Prostate gland (tissue), 2 donors: ENCODE measurements at places on chromosomes 6 and 20.

DNA sequence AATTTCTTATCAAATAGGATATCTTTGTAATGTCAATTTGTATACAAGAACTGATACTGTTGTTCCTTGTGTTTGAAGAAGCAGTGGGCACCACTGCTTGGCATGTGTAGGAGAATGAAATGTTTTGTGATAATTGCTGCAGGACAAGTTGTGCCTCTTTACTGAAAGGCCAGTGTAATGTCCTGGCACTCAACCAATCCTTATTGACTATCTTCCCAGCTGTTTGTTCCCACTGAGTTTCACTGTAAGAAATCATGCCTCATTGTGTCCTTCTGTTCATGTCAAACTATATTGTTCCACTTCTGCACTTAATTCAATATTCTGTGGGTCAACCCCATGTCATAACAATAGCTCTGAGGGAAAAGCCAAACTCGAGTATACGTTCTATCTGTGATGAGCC, 136.1 kb upstream of the FAM83B start:
- DNase-seq, result peak; percentile 10

DNA sequence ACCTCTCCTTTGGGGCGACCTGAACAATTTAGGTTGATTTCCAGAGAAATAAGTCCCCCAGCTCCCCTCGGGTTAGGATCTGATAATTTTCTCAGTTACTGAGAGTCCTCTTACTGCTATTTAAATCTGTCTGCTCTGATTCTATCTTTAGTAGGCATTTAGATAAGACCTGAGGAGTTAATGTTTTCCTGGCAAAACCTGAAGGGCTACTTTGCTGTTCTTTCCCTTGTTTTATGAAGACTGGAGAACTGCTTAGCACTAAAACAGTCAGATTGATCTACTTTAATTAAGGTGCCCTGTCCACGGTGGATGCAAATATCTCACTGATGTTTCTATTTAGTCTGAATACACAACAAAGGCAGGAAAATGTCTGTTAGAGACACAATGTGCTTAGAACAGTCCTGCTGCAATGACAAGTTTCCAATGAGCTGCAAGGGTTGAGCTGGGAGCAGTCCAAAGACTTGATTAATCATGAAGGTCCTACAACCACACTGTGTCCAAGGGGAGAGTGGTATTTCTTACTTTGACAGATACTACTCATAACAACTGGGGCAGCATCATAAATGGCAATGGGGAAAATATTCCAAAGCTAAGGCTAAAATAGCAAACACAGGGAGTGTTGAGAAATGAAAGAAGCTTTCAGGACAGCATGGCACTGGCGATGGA, 15.7 kb downstream of the ADTRP start:
- DNase-seq, result no peak

GRCh38 chr6:37138856-37139229, 31.1 kb upstream of the PIM1 start:
- no peak for DNase-seq

- no peak for DNase-seq
Measured at GRCh38 chr6:124747349-124747748, 214.9 kb upstream of the RNF217 start.

- DNase-seq, result no peak
Measured at GRCh38 chr20:62807444-62808210, 3.0 kb downstream of the OGFR start.
